Activated T-helper 1 cell treated with anti-CD3 and anti-CD28 coated beads, Interleukin-12 subunit alpha, Interleukin-12 subunit beta, Interleukin-2, Interleukin-4 antibody, amounts not matched to agents 30 ng/mL and 10 ng/mL and 1 ng/mL, durations not matched to agents 14 hours and 24 hours and 36 hours (primary cell): ENCODE measurements at places on chromosomes 2 and 18. TPM values are rescaled to one million over a fixed set of nuclear protein-coding genes. Genes with fewer than 3 reads are reported as not detected.
A peak's percentile ranks its signal among the peaks of the same experiment; 100 is the strongest.

DNA sequence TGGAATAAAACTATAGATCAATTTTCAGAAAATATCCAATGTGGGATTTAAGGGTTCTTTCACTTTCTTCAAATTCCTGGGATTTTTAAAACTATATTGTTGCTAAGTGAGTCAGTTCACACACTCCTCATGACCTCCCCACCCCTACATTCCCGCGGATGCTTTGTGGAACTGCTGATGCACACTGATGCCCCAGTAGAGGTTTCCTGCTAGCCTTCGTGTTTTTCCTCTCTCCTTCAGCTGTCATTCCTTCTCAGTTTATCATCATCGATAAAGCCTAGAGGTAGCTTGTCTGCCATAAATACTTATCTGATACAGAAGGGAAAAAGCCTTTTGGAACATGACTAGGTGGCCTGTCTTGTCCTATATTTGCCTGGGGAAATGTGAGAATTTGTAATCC lies 67.4 kb upstream of the GALNT5 start:
- DNase-seq: no peak
- H3K27ac ChIP-seq: no peak overlapping the region
- H3K36me3 ChIP-seq: no peaks in the 10 kb centered on the region
- peaks cover 14% of the 10 kb centered on the region for H3K4me1 ChIP-seq
- H3K4me3 ChIP-seq: no peak overlapping the region
- H3K27me3 ChIP-seq: peaks cover 16% of the 10 kb centered on the region

DNA sequence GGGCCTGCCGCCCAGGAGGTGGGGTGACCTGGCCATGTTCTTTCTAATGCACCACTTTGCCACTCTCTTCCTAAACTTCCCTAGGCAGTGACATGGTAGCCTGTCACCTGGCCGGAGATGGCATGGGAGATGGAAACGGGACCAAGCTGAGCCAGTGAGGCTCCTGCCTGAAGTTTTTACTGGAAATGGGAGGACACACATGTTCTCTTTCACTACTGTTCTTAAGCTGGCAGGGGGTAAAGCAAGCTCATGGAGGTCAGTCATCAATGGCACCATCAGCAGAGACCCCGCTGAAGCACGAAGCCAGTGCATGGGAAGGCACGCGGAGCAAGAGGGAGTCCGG lies 50.7 kb downstream of the ATIC start:
- no peak overlapping the region for H3K4me3 ChIP-seq
- H3K36me3 ChIP-seq: peaks cover 18% of the 10 kb centered on the region
- no peaks in the 10 kb centered on the region for H3K4me1 ChIP-seq
- no peak for DNase-seq

DNA sequence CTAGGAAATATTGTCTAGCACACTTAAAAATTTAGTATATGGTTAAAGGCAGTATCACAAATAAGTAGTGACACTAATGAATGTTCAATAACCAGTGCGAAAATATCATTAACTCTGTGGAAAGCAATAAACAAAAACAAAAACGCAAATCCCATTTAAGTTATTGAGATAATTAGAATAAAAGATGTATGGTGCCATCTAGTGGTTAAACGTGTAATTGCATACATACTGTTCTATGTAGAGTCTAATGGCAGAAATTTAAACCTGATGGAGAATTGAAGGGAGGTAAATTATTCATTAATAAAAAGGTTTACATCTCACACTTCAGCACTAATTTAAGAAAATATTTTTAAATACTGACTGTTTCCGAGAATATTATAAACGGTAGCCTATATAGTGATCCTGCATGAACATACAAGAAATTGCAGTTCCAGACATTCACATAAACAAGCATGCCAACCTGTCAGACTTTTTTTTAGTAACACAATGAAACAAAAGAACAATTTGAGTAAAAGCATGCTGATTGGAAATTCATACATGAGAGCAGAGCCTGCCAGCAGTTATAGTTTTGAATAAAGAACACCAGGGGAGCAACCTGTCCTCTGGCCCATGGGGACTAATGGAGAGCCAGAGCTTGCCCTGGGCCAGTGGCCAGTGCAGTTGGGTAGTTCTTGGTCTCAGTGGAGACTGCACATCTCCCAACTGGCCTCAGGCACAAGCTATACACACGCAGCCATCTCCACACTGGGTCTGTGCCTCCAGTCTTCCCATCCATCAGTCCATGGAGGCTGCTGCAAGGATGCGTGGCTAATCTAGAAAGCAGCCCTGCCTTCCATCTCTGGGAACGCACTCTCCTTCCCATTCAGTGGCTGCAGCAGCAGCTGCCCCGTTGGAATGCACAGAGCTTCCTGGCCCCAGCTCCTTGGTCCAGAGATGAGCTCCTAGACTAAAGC lies 28.0 kb downstream of the GCG start:
- H3K27ac ChIP-seq: no peak overlapping the region
- DNase-seq: no peak
- H3K27me3 ChIP-seq: no peaks in the 10 kb centered on the region
- no peaks in the 10 kb centered on the region for H3K36me3 ChIP-seq

DNA sequence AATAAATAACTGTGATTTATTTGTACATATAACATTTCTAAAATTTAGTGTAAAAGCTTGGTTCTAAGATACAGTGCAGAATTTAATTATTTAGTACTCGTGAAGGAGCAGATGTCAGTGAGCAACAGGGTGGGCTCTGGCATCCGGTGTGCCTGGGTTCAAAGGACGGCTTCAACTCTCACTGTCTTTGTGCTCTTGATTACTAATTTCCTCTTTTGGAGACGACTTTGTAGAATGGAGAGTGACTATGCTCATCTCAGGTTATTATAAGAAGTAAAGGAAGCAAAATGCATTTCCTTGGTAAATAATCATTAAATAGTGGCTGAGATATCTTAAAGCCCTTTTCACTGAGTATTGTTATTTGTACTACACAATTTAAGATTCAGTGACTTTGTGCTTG lies 271.7 kb downstream of the ASXL3 start:
- DNase-seq: no peak
- H3K27ac ChIP-seq: no peak overlapping the region
- H3K27me3 ChIP-seq: no peaks in the 10 kb centered on the region
- no peaks in the 10 kb centered on the region for H3K4me1 ChIP-seq

- H3K4me1 ChIP-seq: no peaks in the 10 kb centered on the region
- DNase-seq: no peak
- H3K4me3 ChIP-seq: no peak overlapping the region
- H3K27ac ChIP-seq: no peak overlapping the region
- no peaks in the 10 kb centered on the region for H3K36me3 ChIP-seq
- H3K27me3 ChIP-seq: peaks cover 49% of the 10 kb centered on the region
Observed at GRCh38 chr2:134722728-134723127, 3.9 kb upstream of the TMEM163 start.

GRCh38 chr2:36163520-36164254 lies 191.9 kb upstream of the CRIM1 start:
- no peaks in the 10 kb centered on the region for H3K4me1 ChIP-seq
- no peak for DNase-seq

GRCh38 chr2:235643680-235644511 lies 150.1 kb downstream of the AGAP1 start:
- no peak overlapping the region for H3K4me3 ChIP-seq
- H3K27ac ChIP-seq: no peak overlapping the region
- H3K36me3 ChIP-seq: no peaks in the 10 kb centered on the region
- no peaks in the 10 kb centered on the region for H3K4me1 ChIP-seq

DNA sequence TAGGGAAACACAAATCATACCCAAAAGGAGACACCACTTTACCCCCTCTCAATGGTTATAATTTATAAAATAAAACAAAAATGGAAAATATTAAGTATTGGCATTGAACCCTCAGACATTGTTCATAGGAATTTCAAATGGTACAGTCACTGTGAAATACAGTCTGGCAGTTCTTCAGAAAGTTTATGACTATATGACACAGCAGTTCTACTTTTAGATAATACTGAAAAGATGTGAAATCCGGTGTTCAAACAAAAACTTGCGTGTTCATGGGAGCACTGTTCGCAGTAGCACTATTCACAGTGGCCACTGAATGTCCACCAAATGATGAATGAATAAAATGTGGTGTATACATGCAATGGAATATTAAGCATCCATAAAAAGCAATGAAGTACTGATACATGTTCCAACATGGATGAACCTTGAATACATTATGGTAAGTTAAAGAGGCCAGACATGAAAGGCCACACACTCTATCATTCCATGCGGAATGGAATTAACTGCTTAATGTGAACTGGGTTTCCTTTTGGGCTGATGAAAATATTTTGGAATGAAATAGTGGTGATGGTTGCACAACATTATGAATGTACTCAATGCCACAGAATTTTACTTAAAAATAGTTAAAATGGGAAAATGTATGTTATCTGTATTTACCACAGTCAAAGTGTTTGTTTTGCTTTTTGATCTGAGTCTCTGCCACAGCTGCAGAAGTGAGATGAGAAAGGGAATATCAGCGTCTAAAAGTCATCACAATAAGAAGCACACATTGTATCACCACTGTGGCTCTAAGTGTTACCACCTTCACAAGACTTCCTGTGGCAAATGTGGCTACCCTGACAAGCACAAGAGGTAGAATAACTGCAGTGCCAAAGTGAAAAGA lies 864.6 kb downstream of the SUCLG1 start:
- no peak overlapping the region for H3K4me3 ChIP-seq
- no peaks in the 10 kb centered on the region for H3K4me1 ChIP-seq
- no peak for DNase-seq

DNA sequence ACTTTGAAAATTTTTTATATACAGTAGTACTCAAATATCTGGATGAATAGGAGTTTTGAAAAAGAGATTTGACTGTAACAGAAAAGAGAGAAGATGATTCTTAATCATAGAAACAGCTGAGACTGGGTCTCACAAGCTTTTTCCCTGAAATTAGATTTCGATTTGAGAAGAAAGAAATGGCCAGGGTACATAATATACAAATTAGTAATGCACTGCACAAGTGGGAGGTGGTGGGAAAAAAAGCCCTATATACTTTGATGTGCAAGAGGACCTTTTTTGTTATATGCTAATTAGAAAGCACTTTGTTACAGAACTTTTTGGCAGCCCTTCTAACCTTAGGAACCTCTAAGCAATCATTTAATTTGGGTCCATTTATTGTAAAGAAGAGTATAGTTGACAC lies 62.9 kb downstream of the EML4 start:
- peaks cover 32% of the 10 kb centered on the region for H3K4me1 ChIP-seq
- H3K27ac ChIP-seq: no peak overlapping the region
- no peak overlapping the region for H3K4me3 ChIP-seq

GRCh38 chr2:197641666-197642065 lies 33.7 kb downstream of the RFTN2 start:
- no peaks in the 10 kb centered on the region for H3K36me3 ChIP-seq
- H3K27me3 ChIP-seq: peaks cover 10% of the 10 kb centered on the region
- no peaks in the 10 kb centered on the region for H3K4me1 ChIP-seq
- H3K27ac ChIP-seq: no peak overlapping the region

DNA sequence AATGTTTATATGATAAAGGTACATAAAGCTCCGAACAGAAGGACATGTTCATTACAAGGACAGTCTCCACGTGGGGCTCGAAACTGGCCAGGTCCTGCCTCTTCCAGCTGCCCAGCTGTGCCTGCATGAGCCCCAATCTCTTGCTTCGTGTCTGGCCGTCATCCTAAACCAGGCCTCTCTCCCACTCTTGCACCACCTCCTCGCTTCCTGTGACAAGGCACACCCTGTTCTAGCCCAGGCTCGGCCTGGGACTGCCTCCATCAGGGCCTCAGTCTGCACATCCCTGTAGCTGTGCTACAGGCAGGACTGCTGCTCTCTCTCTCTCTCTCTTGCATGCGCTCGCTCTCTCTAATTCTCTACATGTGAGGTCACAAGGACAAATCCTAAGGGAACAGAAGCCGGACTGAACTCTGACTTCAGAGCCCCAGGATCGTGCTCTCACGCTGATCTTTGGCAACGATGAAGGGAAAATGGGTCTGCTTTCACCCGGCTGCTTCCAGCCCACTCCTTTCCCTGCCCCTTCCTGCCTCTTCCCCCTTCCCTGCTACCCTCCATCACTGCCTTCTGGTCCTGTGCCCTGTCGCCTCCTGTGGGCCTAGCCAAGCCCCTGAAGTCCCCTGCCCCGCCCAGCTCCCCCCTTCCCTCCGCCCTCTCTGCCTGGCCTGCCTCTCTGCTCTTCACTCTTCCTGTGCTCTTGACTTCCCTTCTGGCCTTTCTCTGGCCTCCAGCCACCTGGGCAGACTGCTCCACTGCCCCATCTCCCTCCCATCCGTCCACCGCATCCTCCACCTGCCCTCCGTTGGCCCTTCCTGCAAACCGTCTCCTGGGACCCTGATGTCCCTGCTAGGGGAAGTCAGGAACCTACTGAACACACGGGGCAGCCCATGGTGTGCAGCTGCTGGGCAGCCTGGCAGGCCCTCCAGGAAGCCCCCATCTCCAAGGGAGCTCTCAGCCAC lies 7.8 kb upstream of the GPR55 start:
- peaks cover 2% of the 10 kb centered on the region for H3K36me3 ChIP-seq
- no peak overlapping the region for H3K27ac ChIP-seq
- DNase-seq: no peak
- no peaks in the 10 kb centered on the region for H3K4me1 ChIP-seq
- no peak overlapping the region for H3K4me3 ChIP-seq

GRCh38 chr2:86357392-86357963 lies 20.1 kb upstream of the REEP1 start:
- DNase-seq: no peak
- no peak overlapping the region for H3K27ac ChIP-seq
- H3K36me3 ChIP-seq: no peaks in the 10 kb centered on the region
- H3K27me3 ChIP-seq: peaks cover 3% of the 10 kb centered on the region
- no peaks in the 10 kb centered on the region for H3K4me1 ChIP-seq

DNA sequence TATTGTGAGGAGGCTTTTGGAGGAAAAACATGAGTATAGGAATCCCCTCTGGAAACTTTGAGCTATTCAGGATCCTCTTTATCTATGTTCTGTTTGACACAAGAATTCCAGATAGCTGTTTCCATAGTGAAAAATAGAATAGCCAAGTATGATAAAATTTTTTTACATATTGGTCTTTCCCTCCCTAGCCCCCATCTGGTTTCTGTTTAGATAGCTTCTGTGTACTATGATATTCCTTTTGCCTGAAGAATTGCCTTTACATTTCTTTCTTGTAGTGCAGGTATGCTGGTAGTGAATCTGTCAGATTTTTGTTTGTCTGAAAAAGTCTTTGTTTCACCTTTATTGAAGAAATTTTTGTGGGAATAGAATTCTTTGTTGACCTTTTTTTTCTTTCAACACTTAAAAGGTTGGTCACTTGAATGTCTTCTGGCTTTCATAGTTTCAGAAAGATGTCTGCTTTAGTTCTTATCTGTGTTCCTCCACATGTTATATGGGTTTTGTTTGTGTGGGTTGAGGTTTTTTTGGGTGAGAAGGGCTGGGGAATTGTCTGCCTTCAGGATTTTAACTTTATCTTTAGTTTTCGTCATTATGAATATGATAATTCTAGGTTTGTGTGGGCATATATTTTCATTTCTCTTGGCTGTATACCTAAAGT lies 29.9 kb upstream of the FBLN7 start:
- no peaks in the 10 kb centered on the region for H3K27me3 ChIP-seq
- H3K27ac ChIP-seq: no peak overlapping the region
- peaks cover 65% of the 10 kb centered on the region for H3K36me3 ChIP-seq
- DNase-seq: no peak

- no peaks in the 10 kb centered on the region for H3K27me3 ChIP-seq
- H3K4me3 ChIP-seq: no peak overlapping the region
- no peaks in the 10 kb centered on the region for H3K4me1 ChIP-seq
Observed at GRCh38 chr2:167196461-167197252, 308.4 kb downstream of the XIRP2 start.

- no peak overlapping the region for H3K4me3 ChIP-seq
- H3K36me3 ChIP-seq: peaks cover 42% of the 10 kb centered on the region
- H3K27me3 ChIP-seq: no peaks in the 10 kb centered on the region
- peak overlapping the region; percentile 7 for H3K27ac ChIP-seq
Observed at GRCh38 chr2:73832930-73833329, 4.2 kb downstream of the STAMBP start.

WNT6 gene
- not detected in 2 replicates for total RNA-seq

KCNS3 gene
- total RNA-seq: 0.07 TPM in 1 of 2 replicates, not detected in the other

RTP5 gene
- total RNA-seq: not detected in 2 replicates

SNRPD1 gene
- 170 and 173 TPM in 2 replicates for total RNA-seq

NEURL3 gene
- total RNA-seq: 0.54 and 0.75 TPM in 2 replicates

ANKRD23 gene
- total RNA-seq: 8.2 and 8.8 TPM in 2 replicates

CD207 gene
- total RNA-seq: not detected in 2 replicates

CTAGE1 gene
- not detected in 2 replicates for total RNA-seq

SERPINB13 gene
- not detected in 2 replicates for total RNA-seq
